ENCODE measurements at places on chromosomes 12 and 14. TPM values are rescaled to one million over a fixed set of nuclear protein-coding genes. Genes with fewer than 3 reads are reported as not detected.

DNA sequence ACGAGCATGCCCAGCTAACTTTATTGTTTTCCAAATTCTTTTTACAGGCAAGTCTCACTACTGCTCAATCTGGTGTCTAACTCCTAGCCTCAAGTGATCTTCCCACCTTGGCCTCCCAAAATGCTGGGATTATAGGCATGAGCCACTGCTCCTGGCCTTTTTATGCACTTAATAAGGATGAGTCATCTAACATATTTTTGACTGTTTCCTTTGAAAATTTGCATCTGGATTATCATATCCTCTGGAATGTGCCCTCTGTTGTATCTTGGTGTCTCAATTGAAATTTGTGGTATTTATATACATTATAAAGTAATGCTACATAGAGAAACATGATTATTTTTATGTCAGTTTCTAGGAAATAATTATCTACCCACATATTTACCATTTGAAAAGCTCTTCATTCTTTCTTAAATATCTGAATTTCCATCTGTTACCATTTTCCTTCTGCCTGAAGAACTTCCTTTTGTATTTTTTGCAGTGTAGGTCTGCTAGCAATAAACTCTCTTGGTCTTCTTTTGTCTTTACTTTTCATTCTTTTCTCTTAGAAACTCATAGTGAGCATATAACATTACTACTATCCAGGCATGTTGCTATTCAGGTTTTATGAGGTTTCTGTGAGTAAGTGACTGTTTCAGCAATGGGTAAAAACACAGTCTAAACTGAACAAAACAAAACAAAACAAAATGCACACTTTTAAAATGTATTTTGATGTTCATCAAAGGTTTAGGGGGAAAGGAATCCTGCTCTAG, 52.8 kb upstream of the CNOT2 start:
- DNase-seq, result no peak

DNA sequence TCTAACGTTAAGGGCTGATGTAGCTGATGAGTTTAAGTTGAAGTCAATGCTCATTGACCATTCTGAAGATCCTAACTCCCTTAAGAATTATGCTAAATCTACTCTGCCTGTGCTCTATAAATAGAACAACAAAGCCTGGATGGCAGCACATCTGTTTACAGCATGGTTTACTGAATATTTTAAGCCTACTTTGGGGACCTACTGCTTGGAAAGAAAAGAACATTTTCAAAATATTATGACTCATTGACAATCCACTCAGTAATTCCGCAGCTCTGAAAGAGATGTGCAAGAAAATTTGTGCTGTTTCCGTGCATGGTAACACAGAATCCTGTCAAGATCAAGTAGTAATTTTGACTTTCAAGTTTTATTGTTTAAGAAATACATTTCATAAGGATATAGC, 35.0 kb upstream of the NAV3 start:
- no peak for DNase-seq

GRCh38 chr12:14310866-14311265, 54.6 kb upstream of the ATF7IP start:
- no peak for DNase-seq

DNA sequence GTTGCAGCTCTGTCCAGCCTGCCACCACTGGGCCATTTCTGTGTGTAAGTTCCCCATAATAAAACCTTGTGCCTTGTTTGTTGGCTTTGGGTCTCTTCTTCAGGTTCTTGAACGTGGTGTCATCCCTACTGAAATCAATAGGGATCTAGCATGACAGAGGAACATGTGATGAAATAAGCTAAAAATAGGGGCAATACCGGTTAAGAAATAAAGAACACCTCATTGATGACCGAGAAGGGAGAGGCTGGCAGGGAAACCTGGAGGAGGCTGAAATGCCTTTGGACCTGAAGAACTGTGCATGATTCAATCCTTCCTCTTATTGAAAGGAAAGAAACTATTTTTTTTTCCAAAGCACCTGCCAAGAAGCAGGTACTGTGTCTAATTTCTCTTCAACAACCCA, 172.3 kb downstream of the PPM1H start:
- no peak for DNase-seq

DNA sequence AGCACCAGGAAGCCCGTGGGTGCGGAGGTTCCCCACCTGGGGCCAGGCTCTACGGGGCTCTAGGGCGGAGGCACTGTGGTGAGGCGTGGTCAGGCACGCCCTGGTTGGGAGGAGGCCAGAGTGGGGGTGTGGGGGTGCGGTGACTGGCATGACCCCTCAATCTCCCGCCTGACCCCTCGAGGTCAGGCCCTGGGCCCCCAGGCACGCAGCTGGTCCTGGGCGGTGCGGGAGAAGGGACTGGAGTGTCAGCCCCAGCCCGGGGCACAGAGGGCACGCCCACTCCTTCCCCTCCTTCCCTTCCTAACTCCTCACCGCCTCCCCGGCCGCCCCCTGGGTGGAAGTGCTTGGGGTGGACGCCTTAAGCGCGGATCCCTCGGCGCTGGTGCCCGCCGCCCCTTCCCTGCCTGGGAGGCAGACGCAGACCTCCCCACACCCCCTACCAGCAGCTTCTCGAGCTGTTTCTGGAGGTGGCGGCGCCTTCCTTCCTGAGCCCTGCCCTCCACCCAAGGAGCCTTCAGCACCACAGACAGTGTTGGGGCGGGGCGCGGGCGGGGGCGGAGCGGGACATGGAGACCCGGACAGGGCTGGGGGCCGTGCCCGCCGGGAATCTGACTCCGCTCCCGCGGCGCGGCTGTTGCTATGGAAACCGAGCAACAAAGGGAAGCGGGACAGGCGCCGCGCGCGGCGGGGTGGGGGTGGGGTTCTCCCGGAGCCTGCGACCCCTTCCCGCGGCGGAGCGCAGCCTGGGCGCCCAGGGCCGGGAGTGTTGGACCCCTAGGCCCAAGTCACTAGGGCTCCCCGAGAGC, 741 bp upstream of the CRIP2 start:
- DNase-seq, result peak; percentile 91

- no peak for DNase-seq
Observed at GRCh38 chr14:55912344-55912743, 205.9 kb upstream of the PELI2 start.

- no peak for DNase-seq
Observed at GRCh38 chr12:33639975-33640374, 200.4 kb upstream of the SYT10 start.

DNA sequence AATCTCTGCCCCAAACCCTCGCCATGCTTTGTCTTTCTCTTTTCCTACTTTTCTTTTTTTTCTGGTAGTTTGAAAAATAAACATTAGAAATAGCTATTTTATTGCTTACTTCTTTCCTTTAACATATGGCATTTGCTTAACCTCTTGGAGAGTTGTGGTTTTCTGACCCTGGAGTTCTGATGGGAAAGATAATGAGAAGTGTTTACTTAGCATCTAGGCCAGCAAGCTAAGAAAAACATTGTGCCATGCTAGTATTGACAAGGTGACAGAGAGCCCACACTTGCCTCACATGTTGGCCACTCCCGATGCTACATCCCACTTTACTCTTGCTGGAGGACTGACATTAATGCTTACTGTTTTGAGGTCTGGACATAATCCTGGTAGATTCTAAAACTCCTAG, 886.2 kb downstream of the DIO2 start:
- no peak for DNase-seq

DNA sequence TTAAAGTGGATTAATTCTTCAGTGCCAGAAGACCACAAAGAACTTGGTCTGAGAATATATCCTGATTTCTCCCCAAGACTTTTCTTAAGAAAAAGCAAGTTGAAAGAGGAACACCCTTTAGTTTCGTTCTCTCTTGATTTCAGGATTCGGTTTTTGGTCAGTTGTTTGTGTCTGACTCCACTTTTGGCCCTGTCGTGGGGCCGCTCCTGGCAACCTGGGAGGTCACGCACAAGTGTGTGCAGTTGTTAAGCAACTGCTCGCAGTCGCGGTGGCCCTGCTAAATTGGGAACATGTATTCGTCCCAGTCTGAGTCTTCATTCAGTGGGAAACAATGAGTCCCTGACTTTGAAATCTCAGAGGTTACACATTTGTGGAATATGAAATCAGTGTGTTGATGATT, 68.7 kb downstream of the RGS6 start:
- DNase-seq, result no peak

DNA sequence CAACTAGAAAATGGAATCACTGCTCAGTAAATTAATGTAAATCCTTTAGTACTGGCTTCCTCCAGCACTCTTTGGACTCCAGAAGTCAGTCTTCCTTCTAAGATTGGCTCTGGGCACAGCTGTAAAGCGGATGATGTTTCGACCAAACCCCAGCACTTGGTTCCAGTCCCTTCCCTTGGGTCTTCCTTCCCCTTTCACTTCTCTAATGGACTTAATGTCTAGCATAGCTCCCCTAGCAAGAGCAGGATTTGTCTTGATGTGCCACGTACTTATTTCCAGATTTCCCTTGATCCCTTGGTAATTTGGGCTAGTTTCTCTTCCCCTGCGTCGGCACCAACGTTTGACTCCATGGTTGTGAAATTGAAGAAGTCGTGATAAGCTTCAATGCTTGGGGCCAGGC, 28.3 kb downstream of the C12orf75 start:
- no peak for DNase-seq

DNA sequence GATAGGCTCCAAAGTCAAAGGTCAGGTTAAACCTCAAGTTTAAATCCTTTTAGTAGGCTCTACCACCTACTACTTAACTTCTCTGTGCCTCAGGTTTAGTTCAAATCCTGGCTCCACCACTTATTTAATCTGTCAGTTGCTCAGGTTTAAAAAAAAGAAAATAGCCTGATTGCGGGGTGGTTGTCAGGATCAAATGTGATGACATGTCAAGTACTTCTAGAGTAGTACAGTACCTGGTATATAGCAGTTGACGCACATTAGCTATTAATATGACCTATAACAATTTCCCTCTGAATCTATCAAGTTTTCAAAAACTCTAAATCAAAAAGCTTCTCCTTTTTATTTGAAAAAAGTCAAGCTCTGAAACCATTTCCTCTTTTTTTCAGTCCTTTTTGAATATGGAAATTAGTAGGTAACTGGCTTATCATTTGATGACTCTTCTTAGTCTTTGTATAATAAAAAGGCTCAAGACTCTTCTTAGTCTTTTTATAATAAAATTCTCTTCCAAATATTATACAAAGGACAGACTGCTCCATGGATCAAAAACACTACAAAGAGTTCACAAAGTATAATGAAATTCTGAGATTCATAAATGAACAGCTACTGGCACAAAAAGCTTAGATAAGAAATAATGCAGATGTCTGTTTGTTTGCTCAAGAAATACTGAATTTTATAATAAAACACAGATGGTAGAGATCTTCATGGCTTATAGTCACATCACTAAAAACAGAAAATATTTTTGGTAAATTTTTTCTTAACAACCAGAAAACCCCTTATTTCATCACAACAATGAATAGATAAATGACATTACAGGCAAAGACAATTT, 5.0 kb downstream of the OSBPL8 start:
- no peak for DNase-seq

GRCh38 chr12:104684884-104685283, 228.1 kb downstream of the CHST11 start:
- DNase-seq, result no peak

- no peak for DNase-seq
Observed at GRCh38 chr14:21369949-21370679, 13.7 kb downstream of the SUPT16H start.

GRCh38 chr12:127515941-127516340, 751.0 kb upstream of the TMEM132C start:
- DNase-seq, result no peak

DNA sequence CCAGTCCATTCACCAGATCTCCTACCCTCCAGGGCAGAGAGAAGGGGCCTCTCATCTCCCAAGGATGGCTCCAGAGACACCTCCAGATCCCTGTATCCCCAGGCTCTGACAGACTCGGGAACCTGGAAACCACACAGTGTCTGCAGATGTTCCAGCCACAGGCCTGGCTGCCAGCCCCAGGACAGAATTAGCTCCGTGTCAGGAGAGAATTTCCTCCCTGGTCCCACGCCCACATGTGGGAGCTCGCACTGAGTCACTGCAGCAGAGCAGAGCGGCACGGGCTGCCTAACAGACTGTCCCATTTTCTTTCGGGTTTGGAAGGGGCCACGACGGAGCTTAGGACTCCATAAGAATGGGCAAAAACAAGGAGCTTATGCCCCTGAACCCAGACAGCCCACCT, 33.6 kb downstream of the CMKLR1 start:
- peak; percentile 65 for DNase-seq

- no peak for DNase-seq
Observed at GRCh38 chr12:42234970-42235369, 3.1 kb downstream of the YAF2 start.

- no peak for DNase-seq
Observed at GRCh38 chr12:92271341-92271740, 125.7 kb upstream of the BTG1 start.

- no peak for DNase-seq
Observed at GRCh38 chr14:54665946-54666345, 99.0 kb downstream of the SAMD4A start.

Gene SIX6
- not detected for total RNA-seq

Gene LALBA
- not detected for total RNA-seq

Gene PIWIL1
- not detected for total RNA-seq

Gene SMOC1
- 14.0 TPM for total RNA-seq

Gene CHST11
- 4.6 TPM for total RNA-seq

Gene SLC8A3
- total RNA-seq, result under 0.01 TPM

Gene CEP83
- 48.1 TPM for total RNA-seq
